ENCODE measurements at places on chromosomes 2 and 18.

DNA sequence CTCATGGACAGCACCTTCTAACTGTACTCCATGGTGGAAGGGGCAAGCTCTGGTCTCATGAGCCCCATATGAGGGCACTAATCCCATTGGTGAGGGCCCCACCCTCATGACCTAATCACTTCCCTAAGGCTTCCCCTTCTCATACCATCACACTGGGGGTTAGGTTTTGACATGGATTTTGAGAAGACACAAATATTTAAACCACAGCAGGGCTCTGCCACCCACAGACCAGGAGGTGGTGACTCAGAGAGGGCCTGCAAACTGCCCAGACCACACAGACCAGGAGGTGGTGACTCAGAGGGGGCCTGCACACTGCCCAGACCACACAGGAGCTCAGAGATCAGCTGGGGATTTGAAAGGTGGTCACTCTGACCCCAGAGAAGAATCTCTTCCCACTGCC, 222.0 kb downstream of the KLHL29 start:
- no peak for DNase-seq

DNA sequence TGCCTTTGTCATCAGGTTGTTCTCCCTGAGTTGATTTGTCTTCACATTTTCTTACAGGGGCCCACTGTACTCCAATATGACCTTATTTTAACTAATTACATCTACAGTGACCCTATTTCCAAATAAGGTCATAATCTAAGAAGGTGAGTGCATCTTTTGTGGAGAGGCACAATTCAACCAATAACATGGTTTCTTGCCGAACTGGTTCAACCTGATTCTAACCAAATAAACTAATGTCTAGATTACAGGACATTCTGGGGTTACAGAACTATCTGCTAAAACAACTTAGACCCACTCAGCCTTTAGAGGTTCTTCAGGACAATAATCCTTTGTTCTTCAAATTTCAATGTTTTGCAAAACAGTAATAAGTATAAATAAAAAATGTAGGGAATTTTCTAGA, 496.5 kb upstream of the SOX11 start:
- DNase-seq: no peak

DNA sequence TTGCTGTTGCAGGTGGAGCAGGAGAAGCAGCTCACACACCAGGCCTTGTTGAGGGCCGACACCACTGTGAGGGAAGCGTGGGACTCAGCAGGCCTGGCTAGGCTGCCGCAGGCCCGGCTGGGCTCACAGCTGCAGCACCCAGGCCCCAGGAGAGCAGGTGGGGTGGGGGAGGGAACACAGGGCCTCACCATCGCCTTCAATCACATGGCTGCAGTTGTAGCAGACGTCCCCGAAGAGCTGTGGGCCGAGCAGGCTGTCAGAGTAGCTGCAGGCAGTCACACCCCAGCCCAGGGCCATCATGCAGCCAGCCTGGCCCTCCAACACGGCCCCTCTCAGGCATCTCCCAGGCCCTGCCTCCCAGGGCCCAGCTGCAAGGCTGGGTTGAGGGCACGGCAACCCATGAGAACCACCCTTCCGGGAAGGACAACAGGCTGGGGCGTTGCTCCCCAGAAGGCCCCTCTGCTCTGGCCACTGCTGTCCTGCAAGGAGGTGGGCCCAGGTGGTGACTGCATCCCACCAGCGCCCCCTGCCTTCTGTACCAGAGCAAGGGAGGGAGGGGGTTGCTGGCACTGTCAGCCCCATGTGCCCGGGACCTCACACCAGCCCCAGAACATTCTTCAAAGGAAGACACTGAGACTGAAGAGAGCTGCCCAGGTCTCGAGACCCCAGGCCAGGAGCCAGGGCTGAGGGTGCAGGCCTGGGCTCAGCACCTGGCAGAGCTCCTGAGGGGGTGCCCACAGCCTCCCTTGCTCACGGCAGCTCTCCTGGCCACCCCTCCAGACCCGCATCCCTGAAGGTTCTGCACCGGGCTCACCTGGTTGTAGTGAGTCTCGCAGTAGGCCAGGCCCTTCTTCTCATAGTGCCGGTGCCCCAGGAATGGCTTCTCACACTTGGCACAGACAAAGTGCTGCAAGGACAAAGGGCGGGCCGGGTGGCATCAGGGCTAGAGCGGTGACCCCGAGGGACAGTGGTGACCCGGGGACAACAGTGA, 5.6 kb upstream of the GPR17 start:
- no peak for DNase-seq

DNA sequence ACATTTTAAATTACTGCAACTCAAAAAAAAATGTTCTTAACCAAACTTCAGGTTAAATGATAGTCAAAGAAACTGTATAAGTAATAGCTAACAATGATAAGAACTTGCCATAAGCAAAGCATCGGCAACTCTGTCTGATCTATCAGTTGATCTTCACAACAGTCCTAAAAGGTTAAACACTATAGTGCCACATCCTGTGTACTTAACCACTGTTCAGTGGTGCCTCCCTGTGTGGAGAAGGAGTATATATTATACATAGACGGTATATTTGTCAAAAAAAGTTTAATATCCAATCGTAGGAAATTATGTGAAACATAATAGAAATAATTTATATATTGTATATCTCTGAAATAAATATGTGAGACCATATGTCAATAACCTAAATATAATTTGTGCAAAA, 13.0 kb downstream of the DTNA start:
- no peak for DNase-seq

GRCh38 chr2:143730155-143730952, 601.1 kb downstream of the ARHGAP15 start:
- no peak for DNase-seq

GRCh38 chr18:21489919-21490495, 110.5 kb downstream of the ESCO1 start:
- no peak for DNase-seq

GRCh38 chr2:144414324-144414845, 105.5 kb downstream of the ZEB2 start:
- DNase-seq: no peak

GRCh38 chr2:43939695-43940256, 56.0 kb downstream of the LRPPRC start:
- DNase-seq: no peak

DNA sequence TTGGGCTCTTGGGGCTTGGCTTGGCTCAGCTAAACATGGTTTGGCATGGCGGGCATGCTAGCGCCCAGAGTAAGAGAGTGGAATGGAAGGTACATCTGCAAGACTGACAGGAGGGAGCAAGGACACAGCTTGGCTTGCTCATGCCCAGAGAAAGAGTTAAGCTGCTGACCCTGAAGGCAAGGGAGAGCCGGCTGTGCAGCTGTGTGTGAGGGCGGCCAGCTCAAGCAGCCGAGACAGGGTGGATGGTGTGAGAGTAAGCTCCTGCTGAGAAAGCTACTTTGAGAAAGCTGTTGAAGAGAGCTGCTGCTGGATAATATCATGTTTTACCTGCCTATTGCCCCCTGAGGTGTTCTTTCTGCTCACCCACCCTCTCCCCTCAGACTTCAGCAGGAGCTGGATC, 135.6 kb downstream of the CCBE1 start:
- DNase-seq: no peak

DNA sequence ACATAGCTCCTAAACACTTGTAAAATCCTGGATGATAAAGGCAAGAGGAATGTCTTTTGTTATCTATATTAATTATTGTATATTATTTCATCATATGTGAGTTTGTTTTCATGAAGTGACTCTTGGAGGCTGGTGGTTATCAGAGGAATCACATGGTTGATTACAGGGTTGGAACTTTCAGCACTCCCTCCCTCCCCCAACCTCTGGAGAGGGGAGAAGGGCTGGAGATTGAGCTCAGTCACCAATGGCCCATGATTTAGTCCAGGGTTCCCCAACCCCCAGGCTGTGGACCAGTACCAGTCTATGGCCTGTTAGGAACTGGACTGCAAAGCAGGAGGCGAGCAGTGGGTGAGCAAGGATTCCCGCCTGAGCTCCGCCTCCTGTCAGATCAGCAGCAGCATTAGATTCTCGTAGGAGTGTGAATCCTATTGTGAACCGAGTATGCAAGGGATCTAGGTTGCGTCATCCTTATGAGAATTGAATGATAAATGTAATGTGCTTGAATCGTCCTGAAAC, 37.7 kb downstream of the FBXO48 start:
- no peak for DNase-seq

GRCh38 chr2:101540518-101540917, 65.6 kb upstream of the RFX8 start:
- DNase-seq: no peak

DNA sequence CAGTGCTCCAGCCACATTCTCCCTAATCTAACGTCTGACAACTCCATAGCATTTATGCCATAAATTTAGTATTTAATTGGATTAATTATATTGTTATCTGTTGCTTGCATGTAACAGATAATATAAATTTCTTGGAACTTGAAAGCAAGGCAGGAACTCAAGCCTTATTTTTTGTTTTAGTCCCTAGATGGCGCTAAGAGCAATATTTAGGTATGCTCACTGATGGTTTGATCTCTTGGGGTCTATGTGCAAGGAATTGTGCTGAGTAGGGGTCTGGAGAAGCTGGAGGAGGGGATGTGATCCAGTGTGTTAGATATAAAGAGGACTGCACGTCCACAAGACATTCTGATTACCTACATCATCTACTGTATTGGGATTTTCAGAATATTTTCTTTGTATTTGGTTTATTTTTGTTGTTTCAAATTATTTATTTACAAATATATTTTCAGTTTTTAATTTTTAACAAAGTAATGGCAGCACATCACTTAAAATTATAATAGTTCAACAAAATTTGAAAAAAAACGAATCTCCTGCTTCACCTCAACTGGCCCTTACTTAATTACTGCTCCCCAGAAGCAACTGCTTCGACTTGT, 32.8 kb downstream of the KATNAL2 start:
- DNase-seq: no peak

DNA sequence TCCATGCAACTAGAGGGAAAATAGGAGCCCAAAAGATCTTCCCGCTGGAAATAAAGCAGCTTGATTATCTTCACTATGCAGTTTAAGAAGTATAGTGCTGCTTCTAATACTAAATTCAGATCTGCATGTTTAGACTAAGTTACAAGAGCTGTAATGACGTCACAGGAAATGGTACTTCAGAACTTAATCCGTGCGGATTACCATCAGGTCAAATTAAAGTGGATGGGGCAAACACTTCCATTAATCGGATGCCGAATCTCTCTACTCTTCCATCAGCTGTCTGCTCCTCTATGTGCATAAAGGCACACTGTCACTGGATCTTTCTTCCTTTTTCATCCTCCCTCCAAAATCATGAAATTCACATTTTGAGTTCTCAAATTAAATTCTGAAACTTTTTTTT, 52.6 kb downstream of the TRAPPC12 start:
- DNase-seq: no peak

DNA sequence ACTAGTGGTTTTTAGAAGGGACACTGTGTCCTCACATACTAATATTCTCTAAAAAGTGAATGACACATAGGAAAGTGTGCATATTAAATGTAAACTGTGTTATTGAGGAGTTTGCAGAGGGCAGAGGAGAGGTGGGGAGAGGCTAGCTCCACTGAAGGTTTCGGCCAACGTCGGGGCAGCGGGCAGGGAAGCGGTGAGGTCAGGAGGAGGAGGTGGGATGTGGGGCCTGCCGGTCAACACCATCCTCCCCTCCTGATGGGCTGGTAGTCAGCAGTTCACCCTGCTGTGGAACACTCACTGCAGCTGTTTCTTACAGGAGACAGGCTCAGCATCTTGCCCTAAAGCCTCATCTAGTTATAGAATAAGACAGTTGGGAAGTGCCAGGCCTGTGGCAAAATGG, 74.2 kb downstream of the ARHGEF4 start:
- no peak for DNase-seq

DNA sequence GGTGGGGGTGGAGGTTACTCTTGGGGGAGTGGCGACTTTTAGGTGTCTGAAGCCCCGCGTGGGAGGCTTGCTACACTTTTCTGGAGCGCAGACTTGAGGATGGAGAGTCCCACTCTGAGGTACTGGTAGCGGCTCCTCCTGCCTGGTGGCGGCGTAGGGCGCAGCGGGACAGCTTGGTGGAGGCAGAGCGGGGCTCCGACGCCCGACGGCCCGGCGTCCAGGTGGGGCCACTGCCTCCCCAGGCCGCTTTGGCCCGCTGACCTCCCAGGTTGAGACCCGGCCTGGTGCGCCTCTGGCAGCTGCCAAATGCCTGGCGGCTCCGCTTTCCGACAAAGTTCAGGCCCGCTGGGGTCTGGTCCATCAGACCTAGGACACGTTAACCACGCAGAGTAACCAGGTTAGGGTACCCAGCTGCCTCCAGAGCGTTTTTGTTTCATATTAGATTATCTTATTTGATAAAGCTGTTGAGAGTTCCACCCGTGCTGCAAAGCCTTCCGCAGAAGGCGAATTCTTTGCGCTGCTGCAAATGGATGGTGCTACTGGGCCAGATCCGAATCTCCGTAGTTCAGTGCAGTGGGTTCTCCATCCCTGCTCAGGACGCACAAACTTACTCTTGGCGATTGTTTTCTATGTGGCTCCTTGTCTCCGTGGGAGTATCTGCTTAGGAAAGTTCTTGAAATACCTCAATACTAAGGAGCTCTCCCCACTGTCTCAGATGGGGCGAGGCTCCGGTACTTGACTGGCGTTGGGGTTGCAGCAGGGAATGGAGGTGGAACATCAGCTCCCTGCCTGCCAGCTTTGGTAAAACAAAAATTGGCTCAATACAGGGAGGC, 405.9 kb downstream of the XIRP2 start:
- DNase-seq: peak; percentile 49

DNA sequence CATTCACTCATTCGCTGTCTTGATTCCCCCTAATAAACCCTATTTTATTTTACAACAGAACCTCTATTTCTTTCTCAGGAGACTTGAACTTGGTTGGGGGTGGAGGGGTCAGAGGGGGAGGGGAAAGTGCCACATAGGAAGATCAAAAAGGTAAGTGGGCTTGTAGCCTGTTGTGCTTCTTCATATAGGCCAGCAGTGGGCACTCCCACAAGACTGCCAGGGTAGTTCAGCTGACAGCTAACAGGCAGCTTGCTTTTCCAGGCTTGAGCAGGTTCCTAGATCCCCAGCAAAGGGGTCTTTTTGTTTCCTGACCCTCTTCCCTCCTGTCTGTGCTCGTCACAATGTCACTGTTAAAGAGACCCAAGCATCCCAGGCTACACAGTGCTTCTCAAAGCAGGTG, 829 bp upstream of the KIAA2012 start:
- no peak for DNase-seq

DNA sequence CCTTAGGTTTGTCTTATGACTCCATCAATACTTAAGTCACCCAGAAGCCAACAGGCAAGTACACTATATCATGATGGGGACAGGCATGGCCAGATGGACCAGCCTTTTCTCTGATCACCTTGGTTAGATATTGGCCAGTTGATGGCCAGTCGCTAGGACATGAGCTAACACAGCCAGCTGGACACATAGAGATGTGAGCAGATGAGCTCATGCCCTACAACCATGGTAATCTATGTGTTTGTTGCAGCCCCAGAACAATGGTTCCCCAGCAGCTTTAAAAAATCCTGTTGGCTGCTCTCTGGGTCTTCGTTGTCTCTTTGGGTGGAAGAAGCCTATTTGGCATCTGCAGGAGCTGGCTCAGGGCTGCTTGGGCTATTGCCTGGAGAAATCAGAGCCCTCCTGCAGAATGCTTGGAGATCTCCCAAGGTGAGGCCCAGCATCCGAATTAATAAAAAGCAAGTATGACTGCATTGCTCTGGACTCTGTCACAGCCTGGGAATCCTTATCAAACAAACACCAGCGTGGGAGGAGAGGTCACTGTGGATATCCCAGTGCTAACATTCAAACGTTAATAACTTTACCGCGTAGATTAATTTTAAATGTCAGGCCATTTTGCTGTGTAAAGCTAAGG, 62.3 kb upstream of the KLHL29 start:
- DNase-seq: no peak

All from nephron progenitor cell (in vitro differentiated cells).